ENCODE measurements at places on chromosomes 16 and 17.

- DNase-seq: no peak
Observed at GRCh38 chr17:69728816-69729215, 314.3 kb downstream of the MAP2K6 start.

GRCh38 chr16:55015181-55015913 lies 84.7 kb downstream of the IRX5 start:
- no peak for DNase-seq

DNA sequence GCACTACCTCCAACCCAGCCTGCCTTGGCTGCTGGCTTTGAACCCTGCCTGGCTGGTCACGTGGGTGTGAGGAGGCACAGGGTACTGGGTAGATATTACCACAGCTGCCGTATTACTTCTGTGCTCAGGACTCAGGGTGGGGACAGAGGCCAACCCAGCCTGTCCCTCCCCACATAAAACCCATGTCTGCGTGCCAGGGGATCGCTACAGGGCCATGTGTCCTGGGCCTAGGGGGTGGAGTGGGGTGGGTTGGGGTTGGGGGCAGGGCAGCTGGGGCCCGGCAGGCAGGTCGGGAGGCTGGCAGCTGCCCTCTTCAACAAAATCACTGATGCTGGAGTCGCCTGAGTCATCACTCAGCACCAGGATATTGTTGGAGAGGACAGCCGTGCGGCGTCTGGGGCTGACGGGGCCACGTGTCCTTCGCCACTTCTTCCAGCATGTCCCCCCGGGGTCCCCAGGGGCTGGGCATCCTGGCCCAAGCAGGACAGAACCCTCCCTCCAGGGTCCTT lies 39.7 kb upstream of the PVALEF start:
- no peak for DNase-seq

GRCh38 chr17:146983-147761 lies 9.8 kb downstream of the SCGB1C2 start:
- no peak for DNase-seq

DNA sequence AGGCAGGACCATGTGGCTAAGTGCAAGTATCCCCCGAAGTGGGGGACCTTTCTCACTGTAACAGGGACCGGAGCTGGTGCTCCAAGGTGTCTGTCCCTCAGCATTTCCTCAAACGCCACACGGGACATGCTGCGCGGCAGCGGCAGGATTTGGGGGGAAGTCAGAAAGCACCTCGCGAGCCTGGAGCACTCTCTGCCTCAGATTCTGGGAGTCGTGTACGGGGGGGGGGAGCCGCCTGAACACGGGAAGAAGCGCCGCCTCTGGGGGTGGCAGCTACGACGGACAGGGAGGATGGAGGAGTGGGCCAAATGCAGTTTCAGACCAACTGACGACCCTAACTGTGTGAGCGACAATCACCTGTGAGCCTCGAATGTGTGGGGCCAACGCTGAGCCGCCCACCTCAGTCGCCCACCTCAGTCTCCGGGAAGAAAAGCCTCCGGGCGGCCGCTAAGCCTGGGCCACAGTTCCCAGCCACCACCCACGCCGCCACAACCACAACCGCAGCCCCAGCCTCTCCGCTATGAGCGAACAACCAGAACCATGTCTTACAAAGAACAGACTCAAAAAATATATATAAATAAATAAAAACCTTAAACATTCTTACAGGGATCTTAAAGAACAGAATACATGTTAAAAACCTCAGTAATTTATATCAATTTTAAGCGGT lies 8.8 kb upstream of the TRAP1 start:
- DNase-seq: no peak

Measured in stimulated activated CD8-positive, alpha-beta memory T cell treated with anti-CD3 and anti-CD28 coated beads, Interleukin-4, amount 100 ng/mL, for 1 hour (primary cell).